ENCODE measurements at places on chromosomes 6 and 20.
A peak's percentile ranks its signal among the peaks of the same experiment; 100 is the strongest.

GRCh38 chr6:21426841-21427490 lies 166.6 kb upstream of the SOX4 start:
- DNase-seq: no peak

DNA sequence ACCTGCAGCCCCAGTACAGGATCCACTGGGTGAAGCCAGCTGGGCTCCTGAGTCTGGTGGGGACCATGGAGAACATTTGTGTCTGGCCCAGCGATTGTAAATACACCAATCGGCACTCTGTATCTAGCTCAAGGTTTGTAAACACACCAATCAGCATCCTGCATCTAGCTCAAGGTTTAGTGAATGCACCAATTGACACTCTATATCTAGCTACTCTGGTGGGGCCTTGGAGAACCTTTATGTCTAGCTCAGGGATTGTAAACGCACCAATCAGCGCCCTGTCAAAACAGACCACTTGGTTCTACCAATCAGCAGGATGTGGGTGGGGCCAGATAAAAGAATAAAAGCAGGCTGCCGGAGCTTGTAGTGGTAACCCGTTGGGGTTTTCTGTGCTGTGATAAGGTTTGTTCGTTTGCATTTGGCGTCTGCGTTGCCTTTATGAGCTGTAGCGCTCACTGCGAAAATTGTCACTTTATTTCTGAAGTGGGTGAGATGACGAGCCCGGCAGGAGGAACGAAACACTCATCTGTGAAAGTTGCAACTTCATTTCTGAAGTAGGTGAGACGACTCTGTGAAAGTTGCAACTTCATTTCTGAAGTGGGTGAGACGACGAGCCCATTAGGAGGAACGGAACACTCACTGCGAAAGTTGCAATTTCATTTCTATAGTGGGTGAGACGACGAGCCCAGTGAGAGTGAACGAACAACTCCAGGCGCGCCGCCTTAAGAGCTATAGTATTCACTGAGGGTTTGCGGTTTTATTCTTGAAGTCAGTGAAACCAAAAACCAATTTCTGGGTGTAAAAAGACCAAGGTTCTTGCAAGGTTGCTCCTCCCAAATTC lies 31.1 kb downstream of the SERPINB6 start:
- no peak for DNase-seq

DNA sequence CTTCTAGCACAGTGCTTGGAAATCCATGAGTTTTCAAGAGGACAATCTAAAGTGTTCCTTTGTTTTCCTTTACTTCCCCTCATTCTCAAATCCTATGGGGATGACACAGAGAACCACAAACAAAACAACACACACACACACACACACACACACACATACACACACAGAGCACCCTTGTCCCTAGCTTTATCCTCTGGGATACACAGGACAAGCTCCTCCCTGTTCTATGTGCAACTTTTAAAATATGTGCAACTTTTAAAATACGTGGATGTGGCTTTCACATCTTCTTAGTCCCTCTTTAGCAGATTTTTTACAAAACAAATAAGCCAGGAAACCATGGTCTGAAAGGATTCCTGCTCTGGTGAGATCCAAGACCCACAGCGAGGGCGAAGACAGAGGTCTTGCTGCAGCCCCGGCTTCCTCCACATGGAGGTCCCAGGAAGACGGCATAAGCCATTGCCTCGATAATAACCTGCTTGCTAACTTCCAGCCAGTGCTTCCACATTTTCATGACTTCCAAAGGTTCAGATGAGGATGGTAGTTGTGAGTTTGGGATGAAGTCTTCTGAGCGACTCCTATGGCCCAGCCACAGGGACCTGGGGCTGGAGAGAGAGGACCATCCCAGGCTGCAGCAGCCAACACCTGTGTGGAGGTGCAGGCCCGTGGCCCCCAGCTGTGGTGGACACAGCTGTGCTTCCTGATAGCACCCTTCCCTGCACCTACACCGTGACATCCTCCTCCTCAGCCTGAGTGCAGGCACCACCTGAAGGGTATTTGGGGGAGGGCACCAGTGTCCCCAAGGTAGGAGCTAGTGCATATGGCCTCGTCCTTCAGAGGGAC lies 62.8 kb upstream of the CD93 start:
- DNase-seq: no peak

DNA sequence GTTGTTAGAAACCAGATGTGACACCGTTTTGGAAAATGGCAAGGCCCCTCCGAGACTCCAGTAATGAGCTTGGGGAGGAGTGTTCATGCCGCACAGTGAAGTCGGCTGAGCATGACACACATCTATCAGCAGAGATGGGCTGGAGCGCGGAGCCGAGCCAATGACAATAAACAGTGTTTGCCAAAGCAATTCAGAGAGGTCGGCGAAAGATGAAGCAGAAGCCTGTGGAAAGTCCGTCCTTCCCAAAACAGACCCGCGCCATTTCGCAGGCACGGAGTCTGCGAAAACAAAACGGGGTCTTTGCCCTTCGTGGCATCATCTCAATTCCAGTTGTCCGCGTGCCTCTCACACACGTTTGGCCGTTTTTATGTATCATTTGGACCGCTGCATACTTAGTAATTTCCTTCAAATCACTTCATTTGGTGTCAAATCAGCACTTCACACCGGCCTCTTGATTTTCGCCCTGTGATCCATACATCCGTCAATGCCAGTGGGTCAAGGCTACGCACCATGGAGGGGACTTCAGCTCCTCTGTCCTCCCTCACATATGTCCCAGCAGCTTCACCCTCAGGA lies 71.3 kb downstream of the SULF2 start:
- DNase-seq: peak; percentile 10

- DNase-seq: no peak
Observed at GRCh38 chr20:39270837-39271604, 308.9 kb downstream of the DHX35 start.

GRCh38 chr6:52560462-52560861 lies 16.4 kb downstream of the TRAM2 start:
- no peak for DNase-seq

- no peak for DNase-seq
Observed at GRCh38 chr20:22729180-22729579, 144.8 kb upstream of the FOXA2 start.

GRCh38 chr20:59997896-59998295 lies 39.7 kb downstream of the CDH26 start:
- no peak for DNase-seq

DNA sequence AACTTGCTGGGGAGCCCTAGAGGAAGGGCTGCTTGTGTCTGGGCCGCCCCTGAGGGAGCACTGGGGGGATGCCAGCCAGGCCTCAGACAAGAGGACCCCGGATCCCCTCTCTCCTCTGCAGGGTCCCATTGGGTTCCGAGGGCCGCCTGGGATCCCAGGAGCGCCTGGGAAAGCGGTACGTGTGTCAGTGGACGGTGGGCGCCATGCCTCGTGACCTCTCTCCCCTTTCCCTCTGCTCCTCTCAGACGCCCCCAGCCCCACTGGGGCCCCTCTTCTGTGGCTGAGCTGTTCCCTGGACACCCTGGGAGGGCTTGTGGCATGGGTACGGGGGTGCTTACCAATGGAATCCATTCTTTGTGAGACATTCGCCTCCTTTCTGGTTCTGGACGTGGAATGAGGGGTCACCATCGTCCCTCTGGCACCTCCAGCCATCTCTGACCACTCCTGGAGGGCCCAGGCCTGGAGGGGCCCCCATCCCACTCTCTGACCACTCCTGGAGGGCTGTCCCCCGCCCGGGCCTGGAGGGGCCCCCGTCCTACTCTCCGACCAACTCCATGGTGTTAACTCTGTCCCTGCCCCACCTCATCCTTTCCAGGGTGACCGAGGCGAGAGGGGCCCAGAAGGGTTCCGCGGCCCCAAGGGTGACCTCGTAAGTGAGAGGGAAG lies 9.9 kb downstream of the COL9A3 start:
- no peak for DNase-seq

DNA sequence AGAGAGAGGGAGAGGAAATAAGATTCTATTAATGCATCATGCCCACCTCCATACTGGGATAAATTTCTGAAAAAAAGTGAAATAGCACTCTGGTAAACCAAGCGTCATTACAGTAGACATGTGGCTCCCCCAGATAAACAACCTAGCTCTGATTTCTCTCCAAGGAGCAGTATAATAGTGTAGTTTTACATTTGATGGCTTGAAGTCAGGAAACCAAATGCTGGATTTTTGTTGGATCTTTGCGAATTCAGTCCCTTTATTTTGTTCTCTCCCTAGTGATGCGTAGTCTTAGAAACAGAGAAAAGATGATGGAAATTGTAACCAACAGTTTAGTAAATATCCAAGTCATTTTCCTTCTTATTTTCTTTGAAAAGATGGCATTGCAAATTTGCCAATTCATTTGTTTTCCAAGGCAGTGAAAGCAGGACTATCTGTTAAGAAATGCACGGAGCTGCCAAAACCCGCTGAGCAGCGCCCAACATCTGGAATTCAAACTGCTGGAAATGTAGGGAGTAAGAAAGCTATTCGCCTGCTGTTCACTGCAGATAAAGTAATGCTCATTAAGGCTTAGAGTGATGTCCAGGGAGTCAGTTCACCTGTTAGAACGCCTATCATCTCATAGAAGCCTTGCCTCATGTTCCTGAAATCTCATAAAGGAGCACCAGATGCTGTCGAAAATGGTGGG lies 85.7 kb upstream of the DOK5 start:
- no peak for DNase-seq

DNA sequence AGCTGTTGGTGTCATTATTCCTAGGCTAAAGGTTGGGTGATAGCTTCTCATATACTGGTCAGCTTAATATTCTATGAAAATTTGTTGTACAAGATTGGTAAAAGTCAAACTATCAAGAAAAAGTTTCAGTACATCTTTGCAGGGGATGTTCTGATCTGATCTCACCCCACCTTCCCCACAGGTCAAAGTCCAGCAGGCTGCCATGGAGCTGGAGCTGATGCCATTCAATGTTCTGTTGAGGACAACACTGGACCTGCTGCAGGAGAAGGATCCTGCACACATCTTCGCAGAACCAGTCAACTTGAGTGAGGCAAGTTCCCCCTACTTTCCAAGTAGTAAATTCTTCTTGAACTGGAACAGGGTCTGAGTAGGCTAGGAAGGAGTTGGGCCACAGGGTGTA lies 13.1 kb downstream of the BRPF3 start:
- no peak for DNase-seq

- DNase-seq: no peak
Observed at GRCh38 chr6:150710236-150710635, 110.6 kb downstream of the PLEKHG1 start.

GRCh38 chr6:127462376-127462775 lies 3.2 kb upstream of the KIAA0408 start:
- DNase-seq: no peak
